Endothelial cell (in vitro differentiated cells): ENCODE measurements at places on chromosomes 12 and 14.

DNA sequence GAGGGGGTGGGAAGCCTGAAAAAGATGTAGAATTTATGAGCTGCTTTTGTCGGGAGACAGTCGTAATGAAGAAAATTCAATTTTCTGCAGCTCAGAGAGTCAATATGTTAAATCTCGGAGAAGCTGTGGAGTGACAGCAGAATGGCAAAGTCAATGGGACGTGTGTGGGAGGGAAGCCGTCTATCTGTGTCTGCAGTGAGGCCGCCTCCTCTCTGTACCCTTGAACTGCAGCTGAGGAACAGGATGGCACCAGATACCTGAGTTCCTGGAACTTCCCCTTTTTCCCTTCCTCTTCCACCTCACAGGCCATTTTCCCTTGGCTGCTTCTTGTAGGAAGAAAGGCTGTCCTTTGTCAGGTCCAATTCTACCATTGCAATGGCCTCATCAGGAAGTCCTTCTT lies 9.3 kb upstream of the CALCOCO1 start:
- no peak for DNase-seq

GRCh38 chr12:4992871-4993270 lies 50.8 kb upstream of the KCNA5 start:
- DNase-seq: no peak

GRCh38 chr12:55974308-55974730 lies 441 bp downstream of the RAB5B start:
- DNase-seq: peak; percentile 39

DNA sequence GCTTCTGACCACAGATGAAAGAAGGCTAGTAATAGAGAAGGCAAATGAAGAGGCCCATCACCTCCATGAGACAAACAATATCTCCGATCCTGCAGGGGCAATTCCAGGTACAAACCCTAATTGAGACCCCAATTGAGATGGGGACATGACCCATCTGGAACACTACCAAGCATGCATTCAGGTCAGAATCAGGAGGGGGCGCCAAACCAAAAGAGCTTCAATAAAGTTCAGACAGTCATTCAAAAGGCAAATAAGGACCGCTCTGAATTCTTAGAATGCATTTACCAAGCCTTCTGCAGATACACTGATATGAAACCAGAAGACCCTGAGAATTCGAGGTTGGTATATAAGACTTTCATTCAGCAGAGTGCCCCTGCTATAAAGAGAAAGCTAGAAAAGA lies 10.2 kb upstream of the EDDM3B start:
- peak; percentile 47 for DNase-seq

GRCh38 chr14:99672506-99673304 lies 11.4 kb upstream of the CYP46A1 start:
- DNase-seq: no peak

DNA sequence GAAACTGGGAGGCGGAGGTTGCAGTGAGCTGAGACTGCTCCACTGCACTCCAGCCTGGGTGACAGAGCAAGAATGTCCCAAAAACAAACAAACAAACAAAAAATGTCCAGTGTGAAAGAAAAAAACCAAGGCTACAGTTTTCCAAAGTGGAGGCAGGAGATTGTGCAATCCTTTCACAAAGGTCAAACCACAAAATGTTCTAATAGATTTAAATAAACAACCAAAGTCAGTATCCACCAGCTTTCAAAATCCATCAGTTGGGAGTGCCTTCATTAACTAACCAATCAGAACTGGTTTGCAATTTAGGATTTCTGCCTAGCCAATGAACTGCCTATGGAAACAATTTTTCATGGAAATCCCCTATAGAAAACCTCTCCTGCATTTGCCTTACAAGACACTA lies 52.3 kb upstream of the TRIM9 start:
- no peak for DNase-seq

DNA sequence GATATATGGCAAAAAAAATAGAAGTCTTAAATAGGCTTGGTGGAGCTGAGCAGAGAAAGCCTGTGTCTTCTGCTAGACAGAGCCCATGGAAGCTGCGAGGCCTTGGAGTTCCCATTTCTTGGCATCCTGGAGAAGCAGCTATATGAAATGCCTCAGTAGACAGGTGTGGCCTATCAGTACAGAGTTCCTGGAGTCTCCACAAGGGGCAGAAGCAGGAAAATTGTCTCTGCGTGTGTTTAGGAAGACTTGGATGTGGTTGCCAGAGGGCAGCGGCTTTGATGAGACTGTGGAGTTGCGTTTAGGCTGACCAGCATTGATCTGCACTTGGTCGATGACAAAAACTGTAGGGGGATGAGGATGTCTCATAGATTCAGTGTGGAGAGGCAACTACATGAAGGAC lies 334.5 kb upstream of the SEL1L start:
- no peak for DNase-seq

- no peak for DNase-seq
These were observed 371.2 kb downstream of the BTG1 start for GRCh38 chr12:91774434-91774921.

GRCh38 chr14:104933746-104934733 lies 9.4 kb downstream of the PLD4 start:
- no peak for DNase-seq

- DNase-seq: no peak
These were observed 204.5 kb downstream of the TMEM132C start for GRCh38 chr12:128471491-128471890.

DNA sequence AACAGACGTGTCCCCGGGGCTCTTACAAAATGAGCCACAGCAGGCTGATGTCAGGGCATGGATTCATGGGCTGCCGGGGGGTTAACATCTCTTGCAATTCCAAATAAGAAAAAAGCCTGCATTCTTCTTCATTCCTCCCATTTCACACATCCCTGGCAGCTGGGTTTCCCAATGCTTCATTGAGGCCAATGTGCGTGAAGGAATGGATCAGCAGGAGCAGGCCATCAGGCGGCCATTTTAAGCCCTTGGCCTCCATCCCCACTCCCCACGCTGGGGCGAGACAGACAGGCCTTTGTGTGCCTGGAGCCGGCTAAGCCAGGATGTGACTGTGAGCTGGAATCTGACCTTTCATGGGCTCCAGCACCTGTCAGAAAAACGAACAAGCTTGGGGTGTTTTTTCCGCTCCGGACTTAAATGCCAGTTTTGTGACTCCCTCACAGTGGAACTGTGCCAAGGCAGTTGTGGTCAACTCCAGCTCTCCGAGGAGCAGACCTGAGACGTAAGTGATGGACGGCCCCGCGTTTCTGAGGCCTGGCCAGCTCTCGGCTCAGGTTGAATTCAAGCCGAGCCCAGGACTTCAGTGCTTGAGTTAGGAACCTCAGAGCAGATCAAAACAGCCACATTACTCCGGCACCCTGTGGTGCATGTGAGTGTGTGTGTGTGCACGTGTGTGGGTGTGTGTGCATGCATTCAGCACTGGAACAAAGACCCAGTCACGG lies 133.1 kb downstream of the TMEM30B start:
- DNase-seq: no peak

DNA sequence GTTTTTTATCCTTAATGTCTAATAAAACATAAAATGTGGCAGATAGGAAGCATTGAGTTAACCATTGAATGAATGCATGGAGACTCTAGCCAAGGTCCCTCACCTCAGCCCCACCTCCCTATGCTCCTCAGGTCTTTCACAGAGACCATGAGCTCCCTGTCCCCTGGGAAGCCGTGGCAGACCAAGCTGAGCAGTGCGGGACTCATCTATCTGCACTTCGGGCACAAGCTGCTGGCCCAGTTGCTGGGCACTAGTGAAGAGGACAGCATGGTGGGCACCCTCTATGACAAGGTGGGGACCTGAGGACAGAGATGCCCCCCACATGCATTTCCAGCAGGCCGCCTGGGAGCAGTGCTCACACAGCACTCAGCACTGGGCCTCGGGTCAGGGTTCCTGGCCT lies 3.4 kb downstream of the MYG1 start:
- DNase-seq: no peak

- no peak for DNase-seq
These were observed 51.5 kb downstream of the DUSP16 start for GRCh38 chr12:12511021-12511783.

- no peak for DNase-seq
These were observed 23.6 kb upstream of the TMEM132D start for GRCh38 chr12:129927316-129927900.

DNA sequence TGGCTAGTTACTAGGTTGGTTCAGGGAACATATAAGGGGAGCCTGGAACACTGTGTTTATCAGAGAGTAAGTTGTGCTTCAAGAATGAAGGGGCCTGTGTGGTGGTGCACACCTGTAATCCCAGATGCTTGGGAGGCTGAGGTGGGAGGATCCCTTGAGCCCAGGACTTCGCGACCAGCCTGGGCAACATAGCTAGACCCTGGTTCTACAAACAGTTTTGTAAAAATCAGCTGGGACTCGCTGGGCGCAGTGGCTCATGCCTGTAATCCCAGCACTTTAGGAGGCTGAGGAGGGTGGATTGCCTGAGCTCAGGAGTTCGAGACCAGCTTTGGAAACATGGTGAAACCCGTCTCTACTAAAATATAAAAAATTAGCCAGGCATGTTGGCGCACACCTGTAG lies 42.1 kb upstream of the GPR132 start:
- no peak for DNase-seq

DNA sequence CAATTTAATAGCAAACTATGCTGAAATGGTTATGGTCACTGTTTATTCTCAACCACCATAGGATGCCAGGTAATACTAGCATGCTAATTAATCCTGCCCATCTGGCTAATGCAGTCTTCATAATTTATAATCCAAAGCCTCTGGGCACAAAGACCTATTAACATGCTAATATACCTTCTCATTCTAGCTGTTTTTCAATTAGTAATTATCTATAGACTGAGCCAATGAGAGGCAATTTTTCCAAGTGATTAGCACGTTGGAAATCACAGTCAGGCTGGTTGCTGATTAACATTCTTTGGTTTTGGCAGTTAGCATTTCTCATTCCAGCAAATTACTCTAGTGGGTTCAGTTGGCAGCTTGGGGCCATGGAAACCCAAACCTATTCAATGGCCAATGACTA lies 357.2 kb downstream of the SEC23A start:
- no peak for DNase-seq

GRCh38 chr14:73795974-73796373 lies 55.7 kb upstream of the PTGR2 start:
- DNase-seq: no peak

DNA sequence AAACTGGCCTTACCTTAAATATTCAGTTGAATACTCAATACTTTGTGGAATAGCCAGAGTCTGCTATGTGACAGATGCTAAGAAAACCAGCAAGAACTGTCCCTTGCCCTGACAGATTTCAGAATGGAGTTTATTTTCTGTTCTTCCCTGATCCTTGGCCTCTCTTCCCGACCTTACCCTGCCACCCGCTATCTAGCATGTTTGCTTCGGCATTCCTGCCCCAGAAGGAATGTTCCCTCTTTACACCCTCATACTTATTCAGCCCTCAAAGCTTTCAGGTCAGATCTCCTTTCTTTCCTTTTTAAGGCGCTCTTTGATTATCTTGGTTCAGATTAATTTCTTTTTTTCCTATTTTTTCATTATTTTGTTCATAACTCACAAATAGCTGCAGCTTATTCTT lies 21.8 kb downstream of the SUSD6 start:
- no peak for DNase-seq

GRCh38 chr12:19245666-19246065 lies 116.1 kb downstream of the PLEKHA5 start:
- DNase-seq: no peak

DNA sequence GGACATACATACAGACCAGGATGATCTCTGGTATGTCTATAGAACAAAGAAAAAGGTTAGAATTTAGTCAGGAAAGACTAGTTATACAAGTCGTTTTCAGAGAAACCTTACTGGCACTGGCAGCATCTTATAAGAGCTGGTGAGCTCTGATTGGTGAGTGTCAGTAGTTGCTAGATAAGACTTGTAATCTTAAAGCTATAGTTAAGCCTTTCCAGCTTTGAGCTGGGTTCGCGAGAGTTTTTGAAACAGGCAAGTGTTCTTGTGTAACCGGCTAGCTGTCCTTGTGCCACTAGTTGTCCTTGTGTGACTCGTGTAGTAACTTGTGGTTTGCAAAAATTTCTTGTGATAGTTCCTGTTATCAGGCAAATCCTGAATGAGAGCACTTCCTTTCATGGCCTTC lies 740.9 kb downstream of the GALC start:
- no peak for DNase-seq

DNA sequence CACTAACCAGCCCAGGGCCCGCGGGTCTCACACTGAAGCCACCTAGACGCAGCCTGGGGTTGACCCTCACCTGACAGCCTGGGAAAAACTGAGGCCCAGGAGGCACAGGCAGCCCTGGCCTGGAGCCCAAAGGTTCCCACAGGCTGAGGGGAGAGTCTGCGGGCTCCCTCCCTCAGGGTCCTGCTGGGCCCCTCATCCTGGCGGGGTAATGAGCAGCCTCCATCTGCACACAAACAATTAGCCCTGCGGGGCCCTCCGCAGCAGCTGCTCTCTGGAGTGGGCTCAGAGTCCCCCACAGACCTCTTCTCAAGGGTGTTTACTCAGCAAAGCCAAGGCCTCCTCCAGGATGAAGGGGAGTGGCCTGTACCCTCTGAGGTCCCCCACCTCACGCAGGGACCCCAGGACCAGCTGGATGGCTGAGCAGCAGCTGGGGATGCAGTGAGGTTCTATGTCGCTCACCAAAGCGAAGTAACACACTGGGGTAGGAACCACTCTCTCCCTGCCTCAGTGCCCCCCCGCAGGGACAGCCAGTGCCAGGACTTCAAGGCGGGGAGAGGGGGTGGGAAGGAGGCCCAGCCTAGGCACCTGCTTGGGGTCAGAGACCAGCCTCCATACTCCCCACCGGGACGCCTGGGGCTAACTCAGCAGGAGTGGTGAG lies 7.3 kb downstream of the AKT1 start:
- no peak for DNase-seq

DNA sequence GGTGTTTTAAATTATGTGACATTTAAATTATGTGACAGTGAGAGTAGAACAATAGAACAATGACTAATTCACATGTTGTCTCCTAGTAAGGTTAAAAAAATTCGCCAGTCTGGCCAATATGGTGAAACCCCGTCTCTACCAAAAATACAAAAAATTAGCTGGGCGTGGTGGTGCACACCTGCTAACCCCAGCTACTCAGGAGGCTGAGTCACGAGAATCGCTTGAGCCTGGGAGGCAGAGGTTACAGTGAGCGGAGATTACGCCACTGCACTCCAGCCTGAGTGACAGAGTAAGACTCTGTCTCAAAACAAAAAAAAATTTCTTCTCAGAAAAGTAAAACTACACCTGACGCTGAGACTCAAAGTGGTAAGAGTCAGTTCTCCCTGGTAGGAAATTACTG lies 2.7 kb downstream of the CS start:
- DNase-seq: no peak

DNA sequence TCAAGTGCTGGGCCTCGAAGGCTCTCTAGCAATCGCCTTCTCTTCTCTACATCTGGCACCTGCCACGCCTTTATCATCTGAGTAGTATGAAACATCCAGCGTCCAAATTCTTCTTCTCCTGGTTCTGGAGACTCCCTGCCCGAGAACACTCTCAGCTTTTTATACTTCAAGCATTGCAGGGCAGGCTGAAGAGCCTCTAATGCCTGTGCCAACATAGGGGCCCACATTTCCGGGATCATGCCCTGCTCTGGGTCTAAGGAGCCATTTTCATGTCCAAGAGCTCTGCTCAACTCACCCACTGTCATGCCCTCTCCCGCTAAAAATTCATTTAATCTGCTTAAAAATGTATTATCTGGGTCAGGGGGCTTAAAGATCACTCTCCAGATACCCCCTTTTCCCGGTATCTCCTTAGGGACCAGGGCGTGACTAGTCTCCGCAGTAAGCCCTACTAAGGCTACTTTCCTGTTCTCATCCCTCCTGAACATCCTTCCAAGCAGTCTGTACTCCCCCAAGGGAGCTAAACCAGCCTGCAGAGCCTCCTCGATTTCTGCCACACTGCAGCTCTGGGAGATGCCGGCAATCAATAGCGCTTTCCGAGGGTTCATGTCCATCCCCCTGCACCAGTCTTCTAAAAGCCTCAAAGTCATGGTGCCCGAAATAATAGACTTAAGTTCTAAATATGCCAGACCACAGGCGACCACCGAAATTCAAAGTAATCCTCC lies 940 bp downstream of the MOAP1 start:
- DNase-seq: no peak
